Caco-2 (cell line): ENCODE measurements at places on chromosomes 3 and 15.

- no peak for DNase-seq
Measured at GRCh38 chr3:194572944-194573491, 60.2 kb downstream of the TMEM44 start.

- DNase-seq = no peak
Measured at GRCh38 chr15:40900256-40901052, 6.2 kb downstream of the VPS18 start.

DNA sequence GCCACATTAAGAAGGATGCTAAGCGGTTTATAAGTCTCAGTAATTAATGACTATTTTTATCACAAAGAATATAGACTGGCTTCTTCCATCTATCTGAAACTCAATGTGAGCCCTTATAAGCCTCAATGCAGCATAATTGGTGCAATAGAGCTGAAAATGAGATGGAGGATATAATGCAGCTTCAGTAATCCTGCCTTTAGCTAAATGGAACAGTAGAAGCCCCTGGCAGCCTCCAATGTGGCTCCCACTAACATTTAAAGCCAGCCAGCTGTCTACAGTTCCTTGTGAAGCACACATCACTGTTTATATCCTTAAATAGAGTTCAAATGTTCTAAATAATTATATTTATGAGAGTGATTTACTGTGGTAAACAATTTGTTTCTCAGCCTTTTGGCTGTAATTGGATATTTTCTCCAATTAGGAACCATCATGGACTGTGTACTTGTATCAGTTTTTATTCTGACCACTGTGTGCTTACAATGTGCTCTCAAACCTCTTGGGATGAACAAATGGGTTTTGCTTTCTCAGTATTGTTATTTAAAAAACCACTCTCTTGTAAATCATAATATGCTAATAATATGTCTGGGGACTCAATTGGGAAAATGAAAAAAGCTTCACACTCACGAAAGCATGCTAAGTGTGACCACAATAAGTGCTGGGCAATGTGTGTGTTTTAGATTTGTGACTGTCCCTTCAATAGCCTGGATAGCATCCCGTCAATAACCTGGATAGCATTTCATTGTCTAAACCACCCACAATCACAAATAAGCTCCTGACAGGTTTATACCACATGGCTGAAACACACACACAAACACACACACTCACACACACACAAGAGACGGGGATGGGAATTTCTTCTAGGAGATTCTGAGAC is 366.6 kb downstream of the GBE1 start:
- no peak for DNase-seq

DNA sequence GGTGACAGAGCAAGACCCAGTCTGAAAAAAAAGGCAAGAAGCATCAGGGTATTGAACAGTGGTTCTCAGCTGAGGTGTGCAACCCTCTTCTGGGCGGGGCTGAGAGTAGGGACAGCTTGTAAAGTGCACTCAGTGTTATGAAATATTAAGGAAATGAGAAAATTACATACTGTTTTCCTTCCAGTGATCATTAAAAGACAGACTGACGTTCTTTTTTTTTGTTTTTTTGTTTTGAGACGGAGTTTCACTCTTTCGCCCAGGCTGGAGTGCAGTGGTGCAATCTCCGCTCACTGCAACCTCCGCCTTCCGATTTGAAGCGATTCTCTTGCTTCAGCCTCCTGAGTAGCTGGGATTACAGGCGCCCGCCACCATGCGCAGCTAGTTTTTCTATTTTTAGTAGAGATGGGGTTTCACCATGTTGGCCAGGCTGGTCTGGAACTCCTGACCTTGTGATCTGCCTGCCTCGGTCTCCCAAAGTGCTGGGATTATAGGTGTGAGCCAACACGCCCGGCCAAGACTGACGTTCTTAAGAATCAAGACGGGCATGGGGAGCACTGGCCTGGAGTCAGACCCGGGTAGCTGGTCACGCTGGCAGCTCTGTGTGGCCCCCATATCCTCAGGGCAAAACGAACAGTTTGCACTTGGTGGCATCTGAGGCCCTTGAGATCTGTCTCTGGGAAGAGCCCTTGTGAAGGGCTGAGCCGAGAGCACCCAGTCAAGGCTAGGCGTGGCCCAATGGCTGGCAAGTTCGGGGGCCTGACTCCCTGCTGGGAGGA is 11.4 kb downstream of the MAN2A2 start:
- DNase-seq = no peak

GRCh38 chr15:101084801-101085200 is 165.6 kb downstream of the LRRK1 start:
- DNase-seq = no peak

- no peak for DNase-seq
Measured at GRCh38 chr15:60394689-60395097, 3.1 kb downstream of the ANXA2 start.

- DNase-seq = no peak
Measured at GRCh38 chr15:46322753-46323152, 687.9 kb downstream of the SQOR start.

DNA sequence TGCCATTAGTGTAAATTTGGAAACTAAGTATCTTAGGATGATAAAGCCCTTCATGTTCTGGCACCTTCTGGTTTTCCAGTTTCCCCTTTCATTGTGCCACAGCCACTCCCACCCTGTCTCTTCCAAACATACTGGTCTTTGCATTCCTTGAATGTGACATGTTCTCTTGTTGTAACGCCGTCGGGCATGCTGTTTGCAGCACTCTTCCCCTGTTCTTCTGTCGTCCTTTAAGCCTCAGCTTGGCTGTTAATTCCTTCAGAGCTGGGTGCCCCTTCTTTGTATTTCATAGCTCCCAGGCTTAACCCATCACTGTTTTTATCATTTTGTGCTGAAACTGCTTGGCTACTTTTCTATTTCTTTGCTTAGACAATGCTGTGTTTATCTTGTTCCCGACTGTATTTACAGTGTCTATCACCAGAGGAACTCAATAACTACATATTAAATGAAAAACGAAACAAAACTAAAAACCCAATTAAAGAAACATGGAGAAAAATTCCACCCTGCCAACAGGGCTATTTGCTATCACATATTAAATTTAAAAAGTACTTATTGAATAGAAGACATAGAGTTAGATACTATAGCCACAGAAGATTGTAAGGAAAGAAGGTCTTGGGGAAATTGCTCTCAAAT is 95.4 kb upstream of the KCNAB1 start:
- no peak for DNase-seq

DNA sequence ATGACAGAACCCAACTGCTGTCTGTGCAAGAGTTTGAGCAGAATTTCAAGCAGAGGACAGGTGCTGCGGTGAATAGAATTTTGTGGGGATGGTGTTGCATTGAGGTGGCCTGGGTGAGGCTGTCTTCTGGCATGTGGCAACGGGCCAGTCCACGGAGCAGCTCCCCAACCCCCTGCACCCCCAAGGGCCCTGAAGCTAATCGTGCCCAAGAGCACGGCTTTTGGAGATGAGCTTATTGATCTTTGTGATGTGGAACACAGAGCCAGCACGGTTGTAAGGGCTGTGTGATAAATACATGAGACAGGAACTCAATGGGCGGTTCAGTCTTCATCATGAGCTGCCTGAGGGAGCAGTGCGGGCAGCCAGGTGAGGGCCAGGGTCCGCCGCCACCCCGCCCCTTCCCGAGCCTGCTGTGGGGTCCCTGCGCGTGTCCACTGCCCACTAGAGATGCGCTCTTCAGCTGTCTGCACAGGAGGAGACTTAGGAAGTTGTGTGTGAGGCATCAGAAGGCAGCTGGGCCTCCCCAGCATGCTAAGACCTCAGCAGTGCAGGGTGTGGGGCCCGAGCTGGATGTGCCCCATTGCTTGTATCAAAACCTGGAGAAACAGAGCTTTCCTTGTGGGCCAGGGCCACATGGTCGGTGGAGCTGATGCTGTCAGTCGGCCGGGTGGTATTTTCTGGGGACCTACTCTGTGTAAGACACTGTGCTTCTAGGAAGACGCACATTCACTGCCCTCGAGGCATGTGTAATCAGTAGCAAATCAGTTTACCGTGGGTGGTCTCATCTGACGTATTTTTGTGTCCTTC is 90.5 kb downstream of the CHRNA7 start:
- DNase-seq = no peak

DNA sequence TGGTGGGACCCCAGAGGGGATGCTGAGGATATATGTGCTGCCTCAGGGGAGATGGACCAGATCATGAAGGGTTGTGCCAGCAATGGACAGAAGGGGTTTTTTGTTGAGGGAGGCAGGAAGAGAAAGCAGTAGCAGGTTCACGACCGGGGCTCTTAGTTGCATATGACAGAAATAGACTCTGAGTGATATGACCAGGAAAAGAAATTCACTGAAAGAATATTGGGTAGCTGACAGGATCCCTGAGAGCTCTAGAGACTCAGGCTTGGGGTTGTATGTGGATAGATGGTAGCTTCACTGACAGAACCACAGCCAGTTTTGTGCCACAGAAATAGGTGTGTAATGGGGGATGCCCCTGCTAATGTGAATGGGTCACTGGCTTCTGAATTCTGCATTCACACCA is 241.6 kb downstream of the ZNF621 start:
- no peak for DNase-seq

DNA sequence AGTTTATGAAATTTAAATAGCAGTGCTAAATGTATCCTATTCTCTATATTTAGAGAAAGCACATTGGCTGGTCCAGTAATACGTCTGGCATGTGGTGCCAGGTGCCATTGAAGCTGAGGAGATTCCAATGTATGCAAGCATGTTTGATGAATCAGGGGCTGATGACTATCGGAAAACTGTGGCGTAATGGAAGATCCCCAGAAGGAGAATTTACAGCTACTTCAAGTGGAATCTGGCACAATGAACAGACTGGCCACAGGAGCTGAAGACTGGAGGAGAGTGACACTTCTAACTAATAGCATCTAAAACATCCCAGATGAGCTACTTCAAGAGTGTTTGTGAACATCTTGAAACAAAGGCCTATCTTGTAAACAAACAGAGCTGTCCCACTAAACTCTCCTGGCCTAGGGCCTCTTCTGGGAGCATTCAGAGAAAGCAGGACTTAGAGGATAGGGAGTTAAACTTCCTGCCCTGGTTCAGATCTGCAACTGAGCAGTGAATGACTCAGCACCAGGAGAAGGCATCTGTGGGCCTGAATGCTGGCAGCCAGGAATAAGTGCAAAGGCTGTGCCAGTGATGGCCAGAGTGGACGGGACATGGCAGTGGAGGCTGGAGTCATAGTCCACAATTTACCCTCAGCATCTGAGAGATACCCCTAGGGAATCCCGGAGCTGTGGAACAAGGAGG is 15.2 kb upstream of the ACTC1 start:
- no peak for DNase-seq

GRCh38 chr15:58538225-58538727 is 106.5 kb downstream of the LIPC start:
- no peak for DNase-seq

DNA sequence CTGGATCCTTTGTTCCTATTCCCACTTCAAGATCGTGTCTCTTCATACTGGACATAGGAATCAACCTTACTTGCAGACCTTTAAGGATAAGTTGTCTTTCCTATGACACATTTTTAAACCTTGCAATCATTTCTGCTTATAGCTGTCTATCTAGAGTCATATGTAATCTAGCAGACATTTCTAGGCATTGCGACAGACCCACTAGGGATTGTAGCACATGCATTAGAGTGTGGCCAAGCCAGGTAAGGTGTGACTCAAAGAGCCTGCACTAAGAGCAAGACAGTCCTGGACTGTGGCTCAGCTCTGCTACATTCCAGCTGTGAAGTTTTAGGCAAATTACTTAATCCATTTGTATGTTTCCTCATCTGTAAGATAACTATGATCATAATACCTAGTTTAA is 38.8 kb upstream of the BFSP2 start:
- DNase-seq = no peak

DNA sequence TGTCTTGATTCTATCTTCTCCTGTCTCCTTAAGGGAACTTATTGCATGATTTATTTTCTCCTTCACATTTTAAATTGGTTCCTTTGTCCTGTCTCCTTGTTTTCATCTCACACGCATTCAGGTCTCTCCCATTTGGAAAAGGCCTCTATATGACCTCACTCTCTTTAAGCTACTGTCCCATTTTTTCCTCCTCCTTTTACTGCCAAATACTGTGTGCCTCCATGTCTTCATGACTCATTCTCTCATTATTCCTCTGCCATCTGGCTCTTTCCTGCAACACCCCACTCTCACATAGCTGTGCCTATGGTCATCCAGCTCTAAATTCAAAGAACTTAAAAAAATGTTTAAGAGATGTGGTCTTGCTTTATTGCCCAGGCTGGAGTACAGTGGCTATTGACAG is 48.0 kb downstream of the TYRO3 start:
- DNase-seq = no peak

GRCh38 chr3:50172626-50173220 is 17.6 kb downstream of the SEMA3F start:
- no peak for DNase-seq

DNA sequence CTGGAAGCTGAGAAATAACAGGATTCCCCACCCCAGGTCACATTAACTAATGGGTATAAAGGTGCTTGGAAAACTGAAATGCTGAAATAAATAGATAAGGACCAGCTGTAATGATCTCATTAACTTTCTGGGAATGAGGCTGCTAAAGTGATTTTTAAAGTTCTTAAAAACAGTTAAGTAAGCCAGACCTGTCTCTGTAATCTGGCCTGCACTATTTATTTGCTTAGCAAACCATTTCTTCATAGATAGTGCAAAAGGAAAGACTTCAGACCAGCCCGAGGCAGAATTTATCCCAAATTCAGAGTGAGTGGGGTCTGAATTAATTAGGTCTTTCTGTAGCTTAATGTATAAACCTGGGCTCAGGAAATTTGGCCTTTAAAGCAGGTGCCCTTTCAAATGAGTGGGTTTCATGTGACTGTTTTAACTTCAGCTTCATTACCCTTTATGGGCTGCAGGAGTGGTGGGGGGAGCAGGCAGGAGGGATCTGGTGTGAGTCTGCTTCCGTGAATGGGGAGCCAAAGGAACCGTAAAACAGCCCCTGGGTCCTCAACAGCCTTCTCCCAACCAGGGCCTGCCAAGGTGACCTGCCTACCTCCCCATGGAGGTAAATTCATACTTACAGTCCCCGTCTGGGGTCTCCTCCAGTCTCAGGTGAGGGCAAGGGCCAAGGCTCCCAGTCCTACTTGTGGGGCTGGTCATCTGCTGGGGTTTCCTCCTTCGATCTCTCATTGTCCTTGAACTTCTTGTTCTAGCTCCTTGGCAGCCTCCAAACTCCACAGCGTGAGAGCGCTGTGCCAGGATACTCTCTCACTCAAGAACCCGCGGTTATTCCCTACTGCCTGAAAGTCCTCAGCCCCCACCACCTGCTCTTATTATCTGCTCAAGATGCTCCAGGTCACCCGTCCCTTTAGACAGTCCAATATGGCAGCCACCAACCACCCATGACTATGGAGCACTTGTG is 31.2 kb downstream of the MAGEF1 start:
- DNase-seq = no peak
